ENCODE measurements at places on chromosomes 3 and 15.

GRCh38 chr15:58525991-58526421, 94.2 kb downstream of the LIPC start:
- DNase-seq: peak; percentile 7

- DNase-seq: no peak
These were observed 21.1 kb upstream of the SSR3 start for GRCh38 chr3:156576051-156576450.

DNA sequence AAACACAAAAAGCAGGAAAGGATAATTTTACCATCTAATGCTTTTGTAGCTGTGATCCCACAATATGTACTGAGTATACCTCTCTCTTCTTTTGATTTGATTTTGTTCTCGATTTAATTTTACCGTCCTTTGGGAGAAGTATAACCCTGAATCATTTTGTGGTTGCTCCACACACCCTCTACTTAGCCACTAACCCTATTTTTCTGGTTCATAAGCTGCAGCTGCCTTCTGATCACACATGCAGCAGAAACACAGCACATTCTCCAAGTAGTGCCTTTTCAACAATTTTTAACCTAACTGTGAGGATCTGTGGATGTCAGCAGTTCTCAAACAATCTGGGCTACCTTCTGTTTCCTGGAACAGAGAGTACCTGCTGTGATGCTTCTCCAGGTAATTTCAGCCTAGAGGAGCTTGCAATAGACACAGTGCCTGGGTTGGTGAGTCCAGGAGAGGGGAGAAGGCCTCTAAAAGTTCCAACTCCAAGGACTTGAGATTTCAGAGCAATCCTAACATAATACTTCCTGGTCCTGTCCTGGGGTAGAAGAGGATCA, 40.3 kb downstream of the HGD start:
- DNase-seq: no peak

DNA sequence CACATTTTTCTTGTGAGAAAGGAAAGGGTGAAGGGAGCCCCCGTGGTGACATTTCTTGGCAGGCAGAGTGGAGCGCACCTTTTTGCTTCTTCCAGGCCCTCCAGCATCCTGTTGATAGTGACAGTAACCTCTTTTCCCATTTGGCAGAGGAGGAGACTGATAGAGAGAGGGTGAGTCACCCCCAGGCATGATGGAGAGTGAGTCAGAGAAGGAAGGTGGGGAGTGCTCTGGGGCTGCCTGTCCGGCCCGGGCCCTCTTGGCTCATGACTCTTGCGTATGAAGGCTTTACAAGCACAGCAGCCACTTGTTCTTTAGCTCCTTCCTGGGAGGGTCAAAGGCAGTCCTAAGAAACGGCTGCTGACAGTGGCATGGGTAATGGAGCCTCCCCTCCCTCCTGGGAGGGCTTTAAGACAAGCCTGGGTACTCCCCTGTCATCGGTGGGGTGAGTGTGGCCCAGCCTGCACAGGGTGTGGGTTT, 16.0 kb downstream of the ANKRD63 start:
- DNase-seq: peak; percentile 72

DNA sequence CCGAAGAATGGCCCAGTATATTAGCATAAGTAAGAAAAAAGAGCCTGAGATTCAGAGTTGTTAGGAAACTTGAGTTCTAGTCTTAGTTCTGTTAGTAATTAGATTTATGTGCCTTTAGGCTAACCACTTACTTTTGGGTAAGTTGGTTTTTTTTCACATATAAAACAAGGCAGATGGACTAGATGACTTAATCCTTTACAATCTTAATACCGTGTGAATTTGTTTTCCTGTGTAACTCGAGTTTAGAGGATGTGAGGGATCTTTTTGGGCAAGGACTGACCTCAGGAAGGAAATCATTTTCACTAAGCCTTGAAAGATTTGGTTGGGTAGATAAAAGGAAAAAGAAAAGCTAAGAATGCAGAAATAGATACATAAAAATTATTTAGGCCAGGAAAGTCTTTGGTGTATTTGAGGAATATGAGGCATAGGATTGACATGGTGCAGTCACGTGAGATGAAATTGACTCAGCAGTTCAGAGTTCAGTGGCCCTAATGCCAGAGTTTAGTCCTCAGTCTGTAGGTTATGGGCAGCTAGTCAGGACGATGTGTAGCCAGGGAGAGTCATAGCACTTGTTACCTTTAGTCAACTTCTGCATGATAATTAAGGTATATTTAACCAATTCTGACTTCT, 34.6 kb downstream of the PAK2 start:
- peak; percentile 20 for DNase-seq

Data from MV-4-11 (cell line).